ENCODE measurements at places on chromosomes 3 and 15. TPM values are rescaled to one million over a fixed set of nuclear protein-coding genes. Genes with fewer than 3 reads are reported as not detected.

GRCh38 chr15:80099241-80099640, 39.8 kb downstream of the ZFAND6 start:
- peak; percentile 31 for DNase-seq

GRCh38 chr15:52348056-52348745, 52.6 kb upstream of the MYO5C start:
- peak; percentile 67 for DNase-seq

DNA sequence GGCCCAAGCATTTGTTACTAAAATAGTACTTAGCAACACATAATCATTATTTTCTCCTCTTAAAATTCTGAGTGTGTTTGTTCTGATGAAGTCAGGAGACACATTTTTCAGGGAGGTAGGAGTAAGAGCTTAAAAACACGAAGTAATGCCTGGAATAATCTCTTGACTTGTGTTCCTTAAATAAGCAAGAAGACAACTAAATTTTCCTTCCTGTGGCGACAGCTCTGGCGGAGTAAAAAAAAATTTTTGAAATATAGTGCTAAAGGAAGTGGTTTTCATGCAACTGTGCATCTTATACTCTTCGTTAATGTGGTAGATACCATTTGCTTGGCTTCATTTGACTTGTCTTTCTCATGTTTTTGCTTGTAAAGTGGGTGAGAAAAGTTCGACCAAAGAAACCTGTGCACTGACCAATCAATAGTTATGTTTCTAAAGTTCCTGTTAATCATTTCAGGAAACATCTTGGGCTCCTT, 11.1 kb upstream of the MBNL1 start:
- no peak for DNase-seq

- DNase-seq = peak; percentile 89
Observed at GRCh38 chr15:77944002-77944867, 133.3 kb downstream of the TBC1D2B start.

- DNase-seq = no peak
Observed at GRCh38 chr3:140135461-140135860, 200.5 kb downstream of the CLSTN2 start.

GRCh38 chr3:157086775-157087174, 73.2 kb downstream of the CCNL1 start:
- no peak for DNase-seq

- DNase-seq = peak; percentile 92
Observed at GRCh38 chr3:47522082-47522987, 8.8 kb upstream of the ELP6 start.

DNA sequence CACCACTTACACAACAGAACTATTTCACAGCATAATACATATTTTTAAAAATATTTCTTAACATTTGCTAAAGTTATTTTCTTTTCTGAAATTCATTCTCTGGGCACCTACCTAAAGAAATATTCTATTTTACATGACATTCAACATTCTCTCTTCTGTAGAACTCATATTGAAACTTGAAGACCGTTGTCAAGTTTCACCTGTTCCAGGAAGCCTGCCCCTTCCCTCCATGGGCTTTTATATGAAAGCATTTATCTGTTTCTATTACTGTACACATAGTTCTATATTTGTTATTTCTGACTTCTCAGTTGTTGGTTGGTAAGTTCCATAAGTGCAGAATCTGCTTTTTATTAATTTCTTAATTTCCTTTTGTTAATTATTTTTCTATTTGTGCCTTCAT, 204.3 kb upstream of the ALCAM start:
- DNase-seq = no peak

- DNase-seq = no peak
Observed at GRCh38 chr15:47566610-47567009, 150.7 kb upstream of the SEMA6D start.

DNA sequence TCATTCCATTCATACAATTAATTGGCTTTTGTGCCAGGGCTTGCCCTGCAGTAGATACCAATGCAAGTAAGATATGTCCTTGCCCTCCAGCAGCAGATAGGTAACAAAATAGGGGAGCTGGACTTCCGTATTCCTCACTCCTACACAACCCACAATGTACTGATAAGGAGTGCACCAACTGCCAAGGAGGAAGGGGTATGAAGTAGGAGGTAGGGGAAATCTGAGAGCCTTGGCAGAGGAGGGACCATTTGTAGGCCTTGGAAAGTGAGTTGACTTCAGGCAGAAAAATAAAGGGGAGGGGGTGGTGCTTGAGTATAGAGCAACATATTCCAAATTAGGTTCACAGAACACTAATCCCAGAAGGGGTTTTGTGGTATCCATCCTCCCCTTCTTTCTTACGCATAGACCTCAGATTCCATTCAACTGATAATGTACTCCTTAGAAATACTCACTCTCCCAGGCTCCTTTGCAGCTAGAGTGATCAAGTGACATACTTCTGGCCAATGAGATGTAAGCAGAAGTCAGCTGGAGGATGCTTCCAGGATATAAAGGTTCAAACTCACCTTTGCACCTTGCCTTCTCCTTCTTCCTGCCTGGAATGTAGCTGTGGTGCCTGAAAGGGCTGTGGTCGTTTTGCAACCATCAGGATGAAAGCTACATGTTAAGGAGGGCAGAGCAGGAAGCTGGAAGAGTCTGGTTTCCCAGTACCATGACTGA, 127.1 kb upstream of the SMAD3 start:
- no peak for DNase-seq

HRG gene
- total RNA-seq = not detected

ZIC4 gene
- not detected for total RNA-seq

C3orf49 gene
- total RNA-seq = not detected

STAB1 gene
- total RNA-seq = under 0.01 TPM

TRPC1 gene
- total RNA-seq = 30.6 TPM

SQOR gene
- 81.6 TPM for total RNA-seq

PROK2 gene
- not detected for total RNA-seq

Measured in fibroblast of villous mesenchyme (primary cell).